ENCODE measurements at places on chromosomes 5 and 9. TPM values are rescaled to one million over a fixed set of nuclear protein-coding genes. Genes with fewer than 3 reads are reported as not detected.

DNA sequence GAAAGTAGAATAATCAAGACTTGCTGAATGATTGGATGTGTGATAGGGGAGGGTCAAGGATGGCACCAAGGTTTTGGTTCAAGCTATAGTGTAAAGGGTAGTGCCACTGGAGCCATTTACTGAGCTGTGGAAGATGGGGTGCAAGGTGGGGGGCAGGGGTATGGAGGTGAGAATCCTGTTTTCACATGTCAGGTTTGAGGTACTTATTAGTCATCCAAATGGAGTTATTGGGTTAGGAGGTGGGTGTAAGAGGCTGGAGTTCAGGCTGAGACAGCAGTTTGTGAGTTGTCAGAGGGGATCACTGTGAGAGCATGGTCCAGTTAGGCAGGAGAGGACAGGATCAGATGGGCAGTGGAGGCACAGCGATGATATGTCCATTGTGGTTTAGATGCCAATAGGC lies 8.9 kb downstream of the PCBD2 start:
- no peak for DNase-seq

DNA sequence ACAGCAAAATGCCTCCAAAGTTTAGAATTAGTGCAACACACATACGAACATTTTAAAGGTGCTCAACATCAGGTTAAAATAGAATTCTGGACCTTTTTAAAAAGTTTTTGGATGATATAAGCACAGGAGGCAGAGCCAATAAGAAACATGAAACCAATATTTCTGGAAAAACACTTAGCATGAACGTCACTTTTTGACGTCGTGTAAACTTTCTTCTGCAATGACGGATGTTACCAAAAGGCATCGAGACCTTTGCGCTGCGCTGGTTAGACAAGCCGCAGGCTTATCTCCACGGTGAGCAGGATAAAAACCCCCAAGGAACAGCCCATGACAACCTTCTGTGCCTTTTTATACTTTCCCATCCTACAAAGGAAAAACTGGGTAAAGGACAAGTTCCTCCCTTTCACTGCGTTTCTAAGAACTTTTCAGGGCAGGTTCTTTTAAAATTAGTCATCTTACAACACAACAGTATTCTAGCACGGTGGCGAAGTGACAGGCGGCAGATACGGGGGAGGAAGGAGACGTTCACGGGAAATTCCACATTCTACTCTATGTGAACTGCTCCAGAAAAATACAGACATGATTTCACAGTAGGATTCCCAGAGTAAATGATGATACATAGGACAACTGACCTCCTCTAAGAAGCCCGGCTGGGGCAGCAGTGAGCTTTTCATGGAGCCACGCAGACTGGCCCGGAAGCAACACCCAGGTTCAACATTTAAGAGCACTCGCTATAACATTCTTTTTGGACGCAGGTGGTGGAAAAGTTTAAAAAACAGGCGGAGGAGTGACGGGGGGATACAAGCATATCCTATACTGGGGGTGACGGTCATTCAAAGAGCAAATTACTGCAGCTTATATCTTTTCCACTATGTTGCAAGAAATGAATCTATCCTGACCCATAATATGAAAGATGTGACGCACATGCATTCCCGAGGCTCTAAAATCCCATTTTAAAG lies 52.4 kb downstream of the USP20 start:
- DNase-seq, result no peak

Gene KCNV2
- not detected for total RNA-seq

DNA sequence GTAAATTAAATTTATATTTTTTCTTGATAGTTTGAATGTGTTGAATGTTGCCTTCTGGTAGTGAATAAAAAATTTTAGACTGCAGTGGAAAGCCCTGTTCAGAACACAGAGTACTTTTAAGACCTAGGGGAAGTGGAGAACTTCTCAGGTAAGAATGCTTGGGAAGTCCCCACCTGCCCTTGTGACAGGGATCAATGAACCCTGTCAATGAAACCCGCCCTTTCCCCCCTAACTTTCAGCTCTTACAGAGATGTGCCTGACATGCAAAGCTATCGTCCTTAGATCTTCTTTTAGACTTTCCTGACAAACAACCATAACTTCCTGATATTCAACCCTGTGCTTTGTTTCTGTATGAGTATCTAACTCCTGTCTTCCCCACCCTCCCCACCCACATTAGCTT lies 562.7 kb downstream of the TLE4 start:
- DNase-seq, result no peak

DNA sequence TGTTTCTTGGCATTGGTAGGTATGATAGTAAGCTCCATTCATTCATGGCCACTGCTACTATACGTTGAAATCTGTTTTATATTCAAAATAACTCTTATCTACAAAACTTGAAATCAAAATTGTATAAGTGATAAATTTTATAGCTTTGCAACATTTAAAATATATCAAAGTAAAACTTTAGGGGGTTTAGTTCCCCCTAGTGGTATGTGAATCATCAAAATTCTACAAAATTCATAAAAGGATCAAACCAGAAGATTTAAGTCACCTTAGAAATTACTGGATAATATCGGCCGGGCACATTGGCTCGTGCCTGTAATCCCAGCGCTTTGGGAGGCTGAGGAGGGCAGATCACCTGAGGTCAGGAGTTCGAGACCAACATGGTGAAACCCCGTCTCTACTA lies 243.0 kb upstream of the CDH18 start:
- no peak for DNase-seq

DNA sequence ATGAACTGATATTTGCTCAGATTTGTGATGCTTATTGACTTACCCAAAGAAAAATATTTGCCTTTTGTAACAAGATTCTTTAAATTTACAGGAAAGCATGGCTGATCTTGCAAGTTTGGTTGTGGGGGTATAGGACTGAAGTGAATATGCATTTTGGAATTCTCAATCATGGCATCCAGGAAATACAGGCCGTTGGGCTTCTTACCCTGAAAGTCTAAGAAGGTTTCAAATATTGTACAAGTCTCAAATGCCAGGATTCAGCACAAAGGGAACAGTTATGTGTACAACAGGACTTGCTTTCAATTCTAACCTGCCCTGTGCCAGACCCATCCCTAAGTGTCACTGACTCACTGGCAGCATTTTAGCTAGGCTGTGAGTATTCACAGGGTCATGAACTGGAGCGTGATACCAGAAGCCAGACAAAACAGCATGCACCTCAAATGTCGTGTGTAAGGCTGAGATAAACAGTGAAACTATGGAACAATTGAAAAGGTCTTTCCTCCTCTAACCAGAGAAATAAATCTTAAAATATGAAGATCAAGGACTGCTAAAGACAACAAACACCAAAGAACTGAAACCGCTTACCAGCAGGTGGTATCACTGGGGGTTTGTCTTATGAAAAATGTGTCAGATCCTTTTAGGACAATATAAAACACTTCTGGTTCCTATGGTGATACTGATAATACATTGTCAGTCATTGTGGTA lies 168.6 kb upstream of the RGMB start:
- no peak for DNase-seq

DNA sequence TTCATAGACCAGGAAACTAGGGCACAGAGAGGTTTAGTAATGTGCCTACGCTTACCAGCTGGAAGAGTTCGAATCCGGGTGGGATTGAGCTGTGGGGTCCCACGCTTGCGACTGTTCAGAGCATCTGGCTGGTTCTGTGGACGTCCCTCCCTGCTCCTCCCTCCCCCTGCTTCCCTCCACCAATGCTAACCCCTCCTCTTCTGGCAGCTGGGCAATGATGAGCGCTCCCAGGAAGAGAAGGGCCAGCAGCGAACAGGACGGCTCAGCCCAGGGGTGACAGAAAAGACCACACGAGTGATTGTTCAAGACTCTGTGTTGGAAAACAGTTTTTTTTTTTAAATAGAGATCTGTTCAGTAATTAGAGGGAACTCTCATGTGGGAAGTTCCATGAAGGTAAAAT lies 6.9 kb downstream of the FAM163B start:
- no peak for DNase-seq

Gene EPB41L4B
- 23.3 TPM for total RNA-seq

DNA sequence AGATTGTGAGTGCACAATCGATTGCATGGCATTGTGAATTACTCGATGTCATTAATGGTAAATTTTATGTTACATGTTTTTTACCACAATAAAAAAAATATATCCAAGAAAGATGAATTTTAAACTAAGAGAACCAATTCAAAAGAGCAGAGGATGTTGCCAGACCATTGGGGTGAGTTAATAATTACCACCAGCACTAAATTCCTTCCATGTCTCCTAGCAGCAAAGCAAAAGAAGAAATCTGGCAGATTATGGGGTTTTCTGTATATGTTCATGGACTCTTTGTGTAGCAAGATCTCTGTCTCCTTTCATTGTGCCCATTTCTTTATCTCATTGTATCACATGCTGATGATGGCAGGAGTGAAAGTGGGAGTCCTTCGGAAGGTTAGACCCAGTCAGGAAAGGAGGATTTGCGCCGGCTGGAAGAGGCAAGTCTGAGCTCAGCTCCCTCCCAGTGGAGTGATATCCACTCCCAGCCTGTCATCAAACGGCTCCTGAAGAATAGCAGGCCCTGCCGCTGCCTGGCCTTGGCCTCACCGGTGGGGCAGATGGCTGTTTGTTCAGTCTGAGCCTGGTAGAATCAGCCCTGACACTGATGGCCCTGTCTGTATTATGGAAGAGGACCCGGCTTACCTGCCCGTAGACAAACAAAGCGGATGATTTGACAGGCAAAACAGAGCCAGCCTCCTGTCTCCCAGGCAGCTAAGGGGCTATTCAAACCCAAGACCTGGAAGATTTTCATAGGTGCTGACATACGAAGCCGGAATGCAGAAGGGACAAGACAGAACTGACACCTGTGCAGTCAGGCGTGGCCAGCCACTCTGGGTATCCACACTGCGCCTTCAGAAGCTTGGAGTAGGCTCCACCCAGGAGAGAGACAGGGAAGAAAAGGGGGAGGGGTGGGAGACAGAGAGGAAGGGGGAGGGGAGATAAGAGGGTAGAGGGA lies 21.9 kb upstream of the FOXE1 start:
- DNase-seq, result no peak

DNA sequence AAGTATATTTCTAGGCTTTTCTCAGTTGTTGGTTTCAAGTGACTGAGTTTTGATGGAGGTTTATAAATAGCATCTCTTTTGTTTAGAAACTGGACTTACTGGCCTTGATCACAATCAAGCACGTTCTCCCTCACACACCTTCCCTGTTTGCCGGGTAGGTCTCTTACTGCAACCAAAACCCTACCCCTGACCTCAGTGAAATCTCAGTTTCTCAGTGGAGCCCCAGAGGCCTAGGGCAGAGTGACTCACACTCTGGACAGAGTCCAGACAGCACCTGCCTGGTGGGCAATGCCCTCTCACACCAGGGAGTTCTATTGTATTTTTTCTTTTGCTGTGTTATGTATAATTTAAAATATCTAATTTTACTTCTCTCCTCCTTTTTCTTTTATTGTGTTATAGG lies 48.4 kb upstream of the EPB41L4B start:
- no peak for DNase-seq

GRCh38 chr9:123102375-123103113 lies 69.1 kb downstream of the GPR21 start:
- DNase-seq, result no peak

Gene SUSD3
- total RNA-seq, result 1.2 TPM
